Renal pelvis (tissue), 12 donors: ENCODE measurements at places on chromosomes 3 and 15. TPM values are rescaled to one million over a fixed set of nuclear protein-coding genes. Genes with fewer than 3 reads are reported as not detected.
A peak's percentile ranks its signal among the peaks of the same experiment; 100 is the strongest.

Gene GHSR
- polyA plus RNA-seq = not detected

Gene C15orf62
- 5.4 TPM for polyA plus RNA-seq

Gene CPNE4
- 0.62 TPM for polyA plus RNA-seq

Gene CRYGS
- polyA plus RNA-seq = 5.8 TPM

Gene SLC12A1
- 393 TPM for polyA plus RNA-seq

Gene PARP16
- polyA plus RNA-seq = 17.2 TPM

Gene DCLK3
- 1.4 TPM for polyA plus RNA-seq

- DNase-seq = no peak
Measured at GRCh38 chr15:83612226-83612625, 41.7 kb upstream of the ADAMTSL3 start.

DNA sequence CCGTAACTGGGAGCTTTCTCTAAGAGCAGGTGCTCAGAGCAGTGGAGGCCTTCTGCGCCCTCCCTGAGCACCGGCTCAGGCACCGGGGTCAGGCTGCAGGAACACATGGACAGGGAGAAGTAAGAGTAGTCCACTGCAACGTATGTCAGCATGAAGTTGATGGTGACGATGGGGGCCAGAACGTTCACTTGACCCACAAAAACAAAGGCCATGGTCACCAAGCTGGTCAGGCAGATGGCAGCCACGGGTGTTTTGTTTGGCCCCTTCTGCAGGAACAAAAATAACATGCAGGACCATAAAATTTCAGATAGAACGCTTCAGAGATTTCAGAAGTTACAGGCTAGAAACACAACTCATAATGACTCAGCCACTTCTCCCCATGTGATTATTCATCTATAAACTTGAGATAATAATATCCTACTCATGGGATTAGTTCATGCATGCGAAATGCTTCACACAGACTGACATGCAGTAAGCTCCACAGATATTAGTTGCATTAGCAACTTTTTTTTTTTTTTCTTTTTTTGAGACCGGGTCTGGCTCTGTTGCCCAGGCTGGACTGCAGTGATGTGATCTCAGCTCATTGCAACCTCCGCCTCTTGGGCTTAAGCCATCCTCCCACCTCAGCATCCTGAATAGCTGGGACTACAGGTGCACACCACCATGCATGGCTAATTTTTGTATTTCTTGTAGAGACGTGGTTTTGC lies 52.2 kb upstream of the HEG1 start:
- DNase-seq = no peak

DNA sequence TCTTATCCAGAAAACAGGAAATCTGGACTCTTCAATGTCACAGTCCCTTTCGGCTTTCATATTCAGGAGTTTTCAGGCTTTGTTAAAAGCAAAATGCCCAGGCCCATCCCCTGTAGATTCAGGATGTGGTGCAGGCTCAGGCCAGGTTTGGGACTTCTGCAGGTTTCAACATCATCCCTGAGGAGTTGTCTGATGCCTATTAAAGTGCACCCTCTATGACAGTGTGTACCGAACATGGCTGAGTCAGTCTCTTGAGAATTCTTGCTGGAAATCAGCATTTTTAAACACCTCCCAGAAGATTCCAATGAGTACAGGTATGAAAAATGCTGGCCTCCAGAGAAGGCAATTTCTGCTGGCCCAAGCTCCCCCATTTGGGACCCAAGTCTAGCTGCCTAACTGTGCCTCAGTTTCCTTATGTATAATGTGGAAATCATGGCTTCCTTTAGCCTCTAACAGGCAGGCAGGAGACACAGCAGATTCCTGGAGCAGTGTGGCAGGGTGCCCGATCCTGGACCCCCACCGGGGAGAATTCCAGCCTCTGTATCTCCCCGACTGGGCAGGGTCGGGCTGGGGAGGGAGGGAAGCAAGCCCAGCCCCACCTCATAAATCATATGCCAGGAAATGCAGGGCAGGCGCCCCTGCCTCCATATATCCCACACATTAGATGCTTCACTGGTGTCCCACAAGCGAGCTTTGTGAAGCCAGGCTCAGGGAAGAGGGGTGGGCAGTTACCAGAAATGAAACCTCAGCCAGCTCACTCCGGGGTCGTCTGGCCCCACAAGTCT lies 44.4 kb upstream of the SLC6A11 start:
- DNase-seq = no peak

DNA sequence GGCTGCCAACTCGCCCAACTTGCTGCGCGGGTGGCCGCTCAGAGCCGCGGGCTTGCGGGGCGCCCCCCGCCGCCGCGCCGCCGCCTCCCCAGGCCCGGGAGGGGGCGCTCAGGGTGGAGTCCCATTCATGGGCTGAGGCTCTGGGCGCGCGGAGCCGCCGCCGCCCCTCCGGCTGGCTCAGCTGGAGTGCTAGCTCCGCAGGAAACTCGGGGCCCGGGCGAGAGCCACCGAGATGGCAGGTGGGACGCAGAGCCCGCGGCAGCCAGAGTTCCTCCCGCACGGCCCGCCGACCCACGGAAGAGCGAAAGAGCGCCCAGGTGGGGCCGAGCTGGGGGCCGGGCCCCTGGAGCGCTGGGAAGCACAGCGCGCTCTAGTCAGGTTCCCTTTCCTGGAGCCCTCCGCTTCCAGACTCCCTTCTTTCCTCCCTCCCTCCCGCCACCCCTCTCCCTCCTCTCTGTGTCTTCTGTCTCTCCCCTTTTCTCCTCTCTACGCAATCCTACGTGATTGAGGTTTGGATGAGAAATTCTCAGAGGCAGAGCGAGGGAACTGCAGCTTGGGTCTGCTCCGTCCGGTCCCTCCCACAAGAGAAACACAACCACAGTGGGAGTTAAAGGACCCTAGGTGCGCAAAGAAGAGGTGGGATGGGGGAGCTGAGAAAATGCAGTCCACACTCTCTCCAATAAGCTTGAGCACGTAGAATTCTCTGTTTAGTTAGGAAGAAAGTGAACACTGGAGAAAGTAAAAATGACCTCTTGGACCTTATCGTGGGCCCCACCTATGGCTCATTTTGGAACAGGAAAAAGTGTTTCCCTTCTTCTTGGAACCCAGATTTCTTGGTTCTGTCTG lies 317.3 kb downstream of the FGF12 start:
- peak; percentile 48 for DNase-seq

GRCh38 chr3:106210923-106211322 lies 342.1 kb upstream of the CBLB start:
- no peak for DNase-seq

- peak; percentile 23 for DNase-seq
Measured at GRCh38 chr3:73143821-73144237, 82.4 kb downstream of the EBLN2 start.

DNA sequence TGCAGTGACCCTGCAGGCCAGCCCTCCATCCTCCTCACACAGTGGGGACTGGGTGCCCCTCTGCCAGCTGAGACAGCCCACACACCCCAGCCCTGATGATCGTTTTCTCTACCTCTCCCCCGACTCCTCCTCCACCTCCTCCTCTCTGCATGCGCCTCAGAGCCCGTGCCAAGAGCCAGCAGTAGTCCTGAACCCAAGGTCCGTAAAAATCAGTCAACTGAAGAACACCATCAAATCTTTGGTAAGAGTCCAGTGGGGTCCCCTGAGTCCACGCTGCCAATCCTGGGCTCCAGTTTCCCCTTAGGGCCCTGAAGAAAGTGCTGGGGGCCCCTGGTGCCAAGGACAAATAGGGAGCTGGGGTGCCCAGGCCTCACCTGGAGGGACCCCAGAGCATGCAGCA lies 109.3 kb upstream of the FAN1 start:
- no peak for DNase-seq
